ENCODE measurements at places on chromosomes 6 and 20.
A peak's percentile ranks its signal among the peaks of the same experiment; 100 is the strongest.

GRCh38 chr6:386688-387266, 4.8 kb upstream of the IRF4 start:
- DNase-seq, result no peak

- peak; percentile 65 for DNase-seq
These were observed 2.5 kb downstream of the TNFRSF6B start for GRCh38 chr20:63698739-63699465.

DNA sequence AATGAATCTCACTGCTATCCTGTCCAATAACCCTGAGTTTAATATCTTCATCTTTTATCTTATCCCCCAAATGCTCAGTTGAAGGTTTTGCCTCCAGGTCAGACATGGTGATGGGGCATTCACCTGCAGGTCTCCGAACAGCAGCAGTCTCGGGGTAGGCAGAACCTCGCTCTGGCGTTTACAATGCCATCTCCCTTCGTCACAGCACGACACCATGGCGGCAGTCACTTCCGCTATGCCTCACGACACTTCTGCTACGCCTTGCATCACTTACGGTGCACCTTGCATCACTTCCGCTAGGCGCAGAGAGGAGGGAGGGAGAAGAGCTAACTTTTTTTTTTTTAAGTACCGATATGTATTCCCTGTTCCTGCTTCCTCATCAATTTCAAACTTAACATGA, 194.9 kb downstream of the BCAS1 start:
- DNase-seq, result no peak

GRCh38 chr20:23009636-23010035, 25.5 kb upstream of the SSTR4 start:
- no peak for DNase-seq

GRCh38 chr20:5811746-5812145, 61.5 kb downstream of the SHLD1 start:
- no peak for DNase-seq

DNA sequence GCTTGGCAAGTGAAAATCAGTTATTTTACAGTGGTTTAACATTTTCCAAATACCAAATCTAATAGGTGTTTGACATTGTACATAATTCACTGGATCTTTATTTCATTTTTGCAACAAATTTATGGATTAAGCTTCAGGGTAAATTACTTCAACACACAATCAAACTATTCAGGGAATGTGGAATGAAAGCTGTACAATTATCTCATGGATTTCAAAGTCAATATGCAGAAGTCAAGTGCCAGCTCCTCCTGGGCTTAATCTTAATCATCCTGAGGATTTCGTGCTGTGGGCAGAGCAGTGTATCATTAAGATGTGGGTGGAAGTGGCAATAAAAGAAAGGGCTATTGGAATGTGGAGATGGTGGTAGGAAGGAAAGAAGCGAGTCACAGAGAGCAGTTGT, 548.8 kb downstream of the COL12A1 start:
- DNase-seq, result no peak

GRCh38 chr6:116405138-116405537, 34.4 kb downstream of the DSE start:
- peak; percentile 70 for DNase-seq

DNA sequence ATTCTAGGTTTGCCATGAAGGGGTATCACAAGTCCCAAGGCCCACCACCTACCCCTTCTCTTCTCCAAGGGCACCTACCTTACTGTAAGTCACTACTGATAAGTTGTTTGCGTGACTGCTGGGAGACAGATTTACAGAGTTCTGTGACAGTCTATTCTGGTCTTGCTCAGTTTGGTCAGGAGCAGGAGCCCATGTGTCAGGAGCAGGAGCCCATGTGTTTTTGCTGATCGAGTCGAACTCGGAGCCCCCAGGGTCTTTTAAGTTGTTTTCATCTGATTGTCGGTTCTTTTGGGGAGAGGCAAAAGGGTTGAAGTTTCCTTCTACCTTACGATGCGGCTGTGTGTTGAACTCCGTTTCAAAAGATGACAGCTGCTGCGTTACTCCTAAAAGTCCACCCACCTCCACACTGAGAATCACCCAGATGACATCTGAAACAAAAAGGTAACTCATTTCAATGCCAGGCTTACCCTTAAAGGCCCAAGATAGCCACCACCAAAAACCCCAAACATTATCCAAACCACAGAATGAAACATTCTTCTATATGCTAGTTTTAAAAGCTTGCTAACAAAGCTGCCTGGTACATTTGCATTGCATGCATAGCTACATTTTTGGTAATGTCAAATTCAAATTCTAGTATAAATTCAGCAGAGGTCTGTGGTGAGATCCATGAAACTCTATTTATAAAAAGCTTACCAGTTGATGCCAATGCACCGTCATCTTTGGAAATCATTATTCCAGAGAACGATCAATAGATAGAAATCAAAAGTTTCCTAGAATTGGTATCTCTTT, 50.5 kb upstream of the SPDEF start:
- DNase-seq, result no peak

DNA sequence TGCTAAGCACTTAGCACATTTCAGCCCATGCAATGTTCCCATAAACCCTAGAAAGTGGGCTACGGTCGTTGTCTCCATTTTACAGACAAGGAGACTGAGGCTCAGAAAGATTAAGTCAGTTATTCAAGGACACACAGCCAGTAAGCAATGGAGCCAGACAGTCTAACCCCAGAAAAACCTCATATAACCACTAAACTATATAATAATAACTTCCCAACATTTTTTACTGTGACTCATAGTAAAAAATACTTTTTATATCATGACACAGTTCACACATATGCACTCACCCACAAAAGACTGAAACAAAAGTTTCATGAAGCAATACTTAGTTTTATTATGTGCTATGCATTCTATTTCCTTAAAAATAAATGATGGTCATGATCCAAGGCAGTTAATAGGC, 66.2 kb upstream of the EYA2 start:
- no peak for DNase-seq

DNA sequence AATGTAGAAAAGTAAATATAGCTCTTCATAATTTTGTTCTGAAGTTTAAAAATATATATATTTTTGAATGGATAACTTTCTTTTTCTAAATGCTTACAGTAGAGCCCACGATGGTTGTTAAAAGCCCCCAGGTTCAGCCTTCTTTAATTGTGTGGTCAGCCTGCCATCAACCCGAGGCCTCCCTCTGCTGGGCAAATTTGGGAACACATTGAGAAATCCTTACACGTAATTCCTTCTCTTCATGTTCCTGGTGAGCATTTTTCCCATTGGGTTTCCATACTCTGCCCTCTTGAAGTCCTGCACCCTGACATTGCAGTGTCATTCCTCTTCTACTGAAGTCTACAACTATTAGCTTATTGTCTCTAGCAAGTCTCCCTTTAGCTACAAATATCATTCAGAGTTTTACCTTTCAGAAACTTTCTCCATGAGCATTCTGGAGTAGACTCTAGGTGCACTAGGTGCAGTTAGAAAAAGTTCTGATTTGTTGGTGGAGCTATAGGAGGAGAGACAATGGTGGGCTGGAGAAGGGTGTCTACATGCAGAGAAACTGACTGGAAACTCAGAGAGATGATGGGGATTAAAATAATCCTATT, 40.6 kb downstream of the TRIM38 start:
- peak; percentile 74 for DNase-seq

DNA sequence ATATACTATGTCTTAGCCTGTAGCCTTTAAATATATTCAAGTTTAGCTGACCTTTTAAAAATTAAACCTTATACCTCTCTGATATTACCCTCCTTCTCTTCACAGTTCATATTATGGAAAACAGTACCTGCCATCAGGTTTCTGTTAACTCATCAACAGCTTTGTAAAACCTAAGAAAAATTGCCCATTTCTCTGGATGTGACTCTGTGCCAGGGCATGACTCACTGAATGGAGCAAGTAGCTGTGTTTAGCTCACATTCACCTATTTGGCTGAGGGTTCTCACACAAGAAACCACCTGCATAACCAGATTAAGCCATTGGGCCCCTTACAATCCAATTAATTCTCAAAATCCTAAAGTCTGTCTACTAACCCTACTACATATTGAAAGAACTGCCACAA, 678.8 kb upstream of the MARCKS start:
- no peak for DNase-seq

- no peak for DNase-seq
These were observed 5.4 kb downstream of the RAMACL start for GRCh38 chr6:166581091-166581511.

- no peak for DNase-seq
These were observed 41.6 kb downstream of the CYP39A1 start for GRCh38 chr6:46610862-46611553.

- DNase-seq, result no peak
These were observed 16.5 kb downstream of the TNFAIP3 start for GRCh38 chr6:137883400-137884148.

DNA sequence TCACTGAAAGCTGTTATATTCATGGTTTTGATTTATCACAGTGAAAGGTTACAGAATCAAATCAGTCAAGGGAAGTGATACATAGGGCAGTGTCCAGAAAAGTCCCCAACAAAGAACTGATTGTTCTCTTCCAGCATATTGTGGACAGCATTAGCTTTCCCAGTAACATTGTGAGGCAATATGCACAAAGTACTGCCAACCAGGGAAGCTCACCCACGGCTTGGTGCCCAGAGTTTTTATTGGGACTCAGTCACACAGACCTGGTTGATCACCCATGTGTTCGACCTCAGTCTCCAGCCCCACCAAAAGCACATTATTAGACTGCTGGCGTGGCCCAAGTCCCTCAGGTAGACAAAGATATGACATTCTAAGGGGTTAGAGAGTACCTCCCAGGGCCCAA, 76.0 kb downstream of the LCA5 start:
- no peak for DNase-seq

- no peak for DNase-seq
These were observed 696.5 kb upstream of the FLRT3 start for GRCh38 chr20:15033891-15034290.

GRCh38 chr6:133309579-133309978, 68.4 kb downstream of the EYA4 start:
- DNase-seq, result no peak

- DNase-seq, result no peak
These were observed 5.5 kb downstream of the HNF4A start for GRCh38 chr20:44361021-44361420.
